ENCODE measurements at places on chromosomes 16 and 17.
A peak's percentile ranks its signal among the peaks of the same experiment; 100 is the strongest.

DNA sequence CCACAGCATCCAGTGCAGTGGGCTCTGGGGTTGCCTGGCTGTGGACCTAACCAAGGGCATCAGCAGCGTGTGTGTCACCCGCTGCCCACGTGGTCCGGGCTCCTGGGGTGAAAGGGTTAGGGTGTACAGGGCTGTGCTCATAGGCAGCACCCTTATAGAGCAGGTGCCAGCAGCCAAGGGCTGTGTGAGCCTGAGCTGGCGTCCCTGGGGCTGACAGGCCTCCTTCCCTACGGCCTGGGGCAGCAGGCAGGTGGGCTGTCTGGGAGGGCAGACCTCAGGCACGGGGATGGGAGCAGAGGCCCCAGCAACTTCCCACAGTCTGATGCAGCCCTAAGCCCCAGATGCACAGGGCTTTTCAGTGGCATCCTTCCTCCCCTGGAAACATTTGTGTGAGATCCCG, 13.9 kb downstream of the CD300A start:
- no peak for DNase-seq

DNA sequence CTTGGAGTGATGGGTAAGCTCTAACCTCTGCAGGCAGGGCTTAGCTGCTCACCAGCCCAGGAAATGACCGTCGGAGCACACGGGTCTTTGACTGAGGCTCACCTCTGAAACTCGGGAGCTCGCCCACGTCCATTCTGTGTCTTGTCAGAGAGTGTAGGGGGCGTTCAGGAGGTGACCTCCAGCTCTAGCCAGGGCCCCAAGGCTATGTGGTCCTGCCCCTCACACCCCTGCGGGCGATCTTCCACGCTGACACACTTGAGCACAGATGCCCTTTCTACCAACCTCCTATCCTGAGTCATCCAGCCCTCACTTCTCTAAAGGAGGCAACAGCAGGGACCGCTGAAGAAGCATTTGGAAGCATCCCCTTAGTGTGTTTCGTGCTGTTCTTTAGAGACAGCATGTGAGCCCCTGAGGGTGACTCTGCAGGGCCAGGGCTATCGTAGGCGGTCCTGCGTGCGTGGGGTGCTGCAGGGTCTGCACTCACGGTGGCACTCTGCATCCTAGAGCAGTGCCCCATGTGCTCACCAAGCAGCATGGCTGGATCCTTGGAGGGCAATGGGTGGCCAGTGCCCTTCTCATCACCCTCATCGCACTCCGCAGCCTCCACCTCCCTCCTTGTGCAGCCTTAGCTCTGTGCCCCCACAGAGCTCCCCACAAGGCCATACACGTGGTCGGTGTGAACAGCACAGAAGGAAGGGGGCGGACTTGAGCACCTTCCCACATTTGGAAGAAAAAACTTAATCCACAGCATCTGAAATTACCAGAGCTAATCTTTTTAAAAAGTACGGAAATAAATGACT, 33.8 kb downstream of the SLC47A1 start:
- DNase-seq, result no peak

DNA sequence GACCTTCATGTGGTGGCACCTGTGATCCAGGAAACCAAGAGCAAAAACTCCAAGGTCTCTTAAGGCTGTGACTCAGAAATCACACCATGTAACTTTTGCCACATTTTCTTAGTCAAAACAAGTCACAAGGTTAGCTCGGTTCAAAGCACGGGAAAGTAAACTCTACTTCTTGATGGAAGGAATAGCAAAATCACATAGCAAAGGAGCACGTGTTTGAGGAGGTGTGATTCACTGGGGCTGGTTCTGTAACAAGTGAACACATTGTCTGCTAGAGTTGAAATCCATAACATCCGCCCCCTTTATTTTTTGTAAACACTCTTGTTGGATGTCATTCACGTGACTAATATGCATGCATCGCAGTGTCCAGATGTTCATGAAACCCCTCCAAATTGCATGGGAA, 415.0 kb upstream of the MAF start:
- DNase-seq, result no peak

DNA sequence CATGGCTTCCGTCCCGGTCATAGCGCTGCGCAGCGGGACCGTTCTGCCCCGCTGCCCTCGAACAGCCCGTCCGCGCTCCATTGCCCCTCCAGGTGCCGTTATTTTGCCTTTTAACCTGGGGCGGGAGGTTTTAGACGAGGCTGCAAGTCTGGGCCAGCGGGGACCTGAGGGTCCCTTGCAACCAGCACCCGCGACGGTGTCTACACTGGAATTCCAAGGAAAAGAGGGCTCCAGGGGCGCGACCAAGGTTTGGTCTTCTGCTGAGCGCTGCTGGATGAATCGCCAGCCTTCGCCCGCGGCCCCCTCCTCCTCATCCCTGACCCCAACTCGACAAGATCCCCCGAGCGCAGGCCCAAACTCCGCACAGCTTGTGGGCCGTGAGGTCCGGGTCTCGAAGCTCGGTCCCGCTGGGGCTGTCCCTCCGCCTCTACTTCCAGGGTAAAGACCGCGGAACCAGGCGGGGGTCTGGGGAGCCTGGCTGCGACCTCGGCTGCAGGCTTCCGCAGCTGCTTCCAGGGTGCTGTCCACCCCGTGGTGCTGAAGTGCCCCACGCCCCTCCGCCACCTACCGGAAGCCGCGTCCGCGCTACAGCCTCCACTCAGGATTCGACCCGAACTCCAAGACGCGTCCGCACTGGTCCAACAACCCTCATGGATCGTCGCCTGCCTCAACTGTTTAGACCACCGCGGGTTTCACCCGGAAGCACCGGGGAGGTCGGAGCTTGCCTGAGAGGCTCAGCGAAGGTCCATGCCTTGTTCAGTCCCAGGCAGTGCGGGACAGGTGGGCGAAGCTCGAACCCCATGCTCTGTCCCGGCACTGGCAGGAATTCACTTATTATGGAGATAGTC, 10.1 kb upstream of the CA4 start:
- DNase-seq, result peak; percentile 43

DNA sequence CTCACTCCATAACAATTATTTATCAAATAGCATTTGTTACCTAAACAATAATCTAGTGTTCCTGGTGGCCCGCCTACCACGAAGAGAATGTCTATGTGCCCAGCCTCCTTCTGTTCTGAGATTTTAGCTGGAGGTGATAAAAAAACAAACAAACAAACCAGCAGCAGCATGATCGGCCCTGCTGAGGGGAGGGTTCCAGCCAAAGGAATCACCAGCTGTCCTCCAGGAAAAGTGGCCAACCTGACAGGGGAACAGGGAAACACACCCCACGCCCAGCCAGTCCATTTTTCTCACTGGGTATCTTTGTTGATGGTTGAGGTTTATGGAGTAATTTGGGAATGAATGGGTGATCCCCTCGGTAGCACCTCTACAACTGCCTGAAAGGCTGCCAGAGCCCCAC, 203.0 kb upstream of the DYNLRB2 start:
- DNase-seq, result no peak

DNA sequence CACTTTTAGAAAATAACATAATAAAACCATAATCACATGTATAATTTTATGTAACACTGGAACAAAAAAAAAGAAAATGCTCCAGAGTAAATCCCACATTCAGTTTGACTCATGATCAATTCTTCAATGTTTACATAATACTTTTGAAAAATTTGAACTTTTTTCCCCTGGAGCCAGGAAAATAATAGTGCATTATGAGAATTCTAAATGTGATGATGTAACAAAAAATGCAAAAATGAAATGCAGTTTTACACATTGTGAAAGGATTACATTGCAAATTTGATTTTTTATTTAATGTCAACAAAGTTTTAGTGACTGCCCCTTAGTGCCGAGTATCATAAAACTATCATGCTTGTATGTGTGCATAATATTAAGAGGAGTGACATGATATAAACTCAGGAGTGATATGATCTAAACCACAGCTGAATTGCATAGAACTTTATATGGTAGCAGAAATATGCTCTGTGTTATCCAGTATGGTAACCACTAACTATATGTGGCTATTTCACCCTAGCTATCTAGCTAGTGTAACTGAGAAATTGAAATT, 238.2 kb downstream of the CDH8 start:
- DNase-seq, result no peak

DNA sequence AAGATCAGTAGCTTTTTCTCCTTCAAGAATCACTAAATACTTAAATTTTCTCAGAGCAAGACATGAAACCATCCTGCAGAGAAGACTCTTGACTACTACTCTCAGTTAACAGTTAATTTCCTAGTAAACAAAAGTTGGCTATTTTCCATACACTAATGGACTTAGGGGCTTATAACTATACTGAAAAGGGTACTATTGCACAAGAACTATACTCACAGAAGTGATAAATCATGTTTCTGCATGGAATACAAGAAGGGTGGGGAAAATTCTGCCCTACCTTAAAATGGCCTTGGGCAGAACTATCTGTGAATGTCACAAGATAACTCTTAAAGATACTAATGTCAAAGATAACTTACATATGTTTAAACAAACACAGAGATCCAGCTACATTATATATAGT, 12.5 kb downstream of the ZNF652 start:
- DNase-seq, result no peak

GRCh38 chr16:68072038-68072695, 13.0 kb upstream of the NFATC3 start:
- no peak for DNase-seq

DNA sequence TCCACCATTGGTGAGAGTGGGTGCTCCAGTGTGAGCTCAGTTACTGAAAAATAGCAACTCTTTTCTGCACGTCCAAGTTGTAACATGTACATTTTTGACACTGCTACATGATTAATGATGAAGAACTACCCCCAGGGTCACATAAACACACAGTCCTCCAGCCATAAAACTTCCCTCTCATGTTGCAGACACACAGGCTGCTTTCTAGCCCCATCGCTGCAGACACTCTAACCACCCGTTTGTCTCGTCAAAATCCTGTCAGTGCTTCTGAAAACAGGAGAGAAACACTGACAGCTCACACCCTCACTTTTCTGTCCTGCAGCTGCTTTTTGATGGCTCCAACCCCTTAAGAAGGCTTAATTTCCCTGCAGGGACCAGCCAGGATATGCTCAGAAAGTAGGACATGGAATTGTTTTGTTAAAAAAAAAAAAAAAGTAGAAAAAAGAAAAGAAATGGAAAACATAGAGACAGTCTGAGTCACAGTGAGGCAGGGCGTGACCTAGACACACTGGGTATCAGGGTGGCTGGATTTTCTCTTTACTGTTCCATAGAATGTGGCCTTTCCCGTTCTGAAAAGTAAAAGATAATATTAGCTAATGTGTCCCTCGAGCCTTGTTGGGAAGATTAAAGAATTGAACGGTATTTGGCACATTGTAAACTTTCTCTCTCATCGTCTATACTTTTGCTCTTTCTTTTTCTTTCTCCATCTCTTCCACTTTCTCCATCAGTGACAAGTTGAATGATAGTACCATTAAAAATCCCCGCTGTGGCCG, 20.7 kb upstream of the CCL5 start:
- DNase-seq, result no peak

DNA sequence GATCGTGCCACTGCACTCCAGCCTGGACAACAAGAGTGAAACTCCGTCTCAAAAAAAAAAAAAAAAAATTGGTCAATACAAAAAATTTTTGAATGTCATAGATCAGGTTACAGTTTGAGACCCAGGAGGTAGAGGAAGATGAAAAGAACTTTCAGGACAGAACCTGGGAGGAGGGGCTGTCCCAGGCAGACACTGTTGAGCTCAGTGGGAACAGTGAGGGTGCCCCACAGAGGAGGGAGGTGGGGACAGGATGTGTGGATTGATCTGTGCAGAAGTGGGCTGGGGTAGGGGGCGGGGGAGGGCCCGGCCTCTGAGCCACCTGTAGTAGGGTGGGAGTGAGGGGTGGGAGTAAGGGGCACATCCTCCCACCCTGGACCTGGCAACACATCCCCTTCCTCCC, 58.3 kb downstream of the PRMT7 start:
- DNase-seq, result no peak

DNA sequence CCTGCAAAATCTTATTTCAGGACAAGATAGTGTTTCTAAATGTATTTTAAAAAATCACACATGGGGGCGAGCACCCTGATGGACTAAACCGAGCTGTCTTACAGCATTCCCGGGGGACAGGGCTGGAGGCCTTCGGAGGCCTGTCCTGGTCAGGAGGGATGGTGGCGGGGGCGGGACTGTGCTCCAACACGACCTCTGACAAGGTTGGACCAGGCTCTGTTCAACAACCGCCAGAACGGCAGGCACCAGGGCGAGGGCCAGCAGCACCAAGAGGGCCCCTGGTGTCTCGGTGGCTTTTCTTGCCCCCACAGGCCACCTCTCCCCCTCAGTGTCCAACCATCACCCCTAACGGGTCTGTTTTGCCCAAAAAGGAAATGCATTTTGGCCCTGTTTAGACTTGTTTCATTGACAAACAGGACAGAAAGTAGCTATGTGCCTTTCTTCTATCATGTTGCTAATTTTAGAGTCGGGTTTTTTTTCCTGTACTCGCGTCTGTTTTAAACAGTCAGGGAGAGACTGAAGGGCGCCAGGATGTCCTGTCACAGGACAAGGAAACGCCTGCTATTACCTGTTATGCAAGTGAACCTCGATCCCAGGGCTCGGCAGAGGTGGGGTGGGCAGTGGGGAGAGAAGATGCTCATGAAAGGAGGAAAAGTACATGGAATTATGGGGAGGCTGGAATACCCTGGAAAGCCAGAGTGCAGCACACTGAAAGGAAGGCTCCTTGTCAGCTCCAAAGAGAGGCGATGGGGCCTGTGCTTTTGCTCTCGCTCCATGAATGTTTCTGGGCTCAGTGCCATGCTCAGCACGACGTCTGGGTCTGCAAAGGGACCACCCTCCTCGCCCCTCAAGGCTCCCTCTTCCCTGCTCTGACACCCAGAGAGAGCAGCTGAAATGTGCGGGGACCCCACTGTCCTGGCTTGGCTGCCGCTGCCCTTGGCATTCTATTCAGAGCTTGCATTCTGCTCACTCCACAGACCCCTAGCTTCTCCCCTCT, 11.9 kb downstream of the TMEM204 start:
- DNase-seq, result no peak

- no peak for DNase-seq
Observed at GRCh38 chr16:66961065-66961744, at the start of gene CES3. CES3 (plus strand) TSS chr16:66961266; CDS start chr16:66961308, 42 bp downstream.

DNA sequence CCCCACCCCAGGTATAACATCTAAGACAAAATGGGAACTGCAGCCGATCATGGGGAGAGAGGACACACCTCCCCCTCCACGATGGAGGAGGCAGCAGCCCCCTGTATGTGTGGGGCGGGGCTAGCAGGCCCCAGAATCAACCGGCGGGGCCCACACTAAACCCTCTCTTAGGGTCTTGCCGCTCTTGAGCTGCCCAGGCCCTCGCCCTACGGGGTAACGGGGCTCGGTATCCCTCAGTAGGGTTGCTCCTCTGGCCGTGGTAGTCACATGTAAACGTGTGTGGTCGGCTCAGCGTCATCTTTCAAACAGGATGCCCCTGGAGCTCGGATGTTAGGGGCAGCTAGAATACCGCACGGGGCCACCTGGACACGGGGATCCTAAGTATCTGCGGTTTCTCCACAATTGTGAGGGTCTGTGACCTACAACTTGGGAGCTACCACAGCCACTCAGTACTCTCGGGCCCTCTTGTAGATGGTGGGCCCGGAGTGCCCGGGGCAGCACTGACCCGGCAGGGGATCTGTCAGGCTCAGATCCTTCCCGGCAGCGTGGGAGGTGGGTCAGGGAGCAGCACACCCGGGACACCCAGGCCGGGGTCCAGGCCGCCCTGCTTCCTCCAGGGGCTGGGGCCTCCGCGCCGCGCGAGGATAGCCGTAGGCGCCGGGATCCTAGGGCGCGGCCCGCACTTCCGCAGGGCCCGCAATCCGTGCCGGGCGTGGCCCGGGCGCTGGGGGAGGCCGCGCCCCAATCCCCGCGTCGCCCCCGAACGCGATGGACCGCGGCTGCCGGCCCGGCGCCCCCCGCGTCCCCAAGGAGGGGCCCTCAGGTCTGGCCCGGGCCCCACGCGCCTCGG, 781 bp downstream of the ARHGDIA start:
- DNase-seq, result no peak

All from activated CD4-positive, alpha-beta T cell treated with anti-CD3 and anti-CD28 coated beads, Interleukin-2, amount 50 U/mL, for 24 hours (primary cell).